ENCODE measurements at places on chromosomes 7 and 10.

GRCh38 chr10:113045147-113046055 lies 95.4 kb downstream of the TCF7L2 start:
- DNase-seq: no peak

DNA sequence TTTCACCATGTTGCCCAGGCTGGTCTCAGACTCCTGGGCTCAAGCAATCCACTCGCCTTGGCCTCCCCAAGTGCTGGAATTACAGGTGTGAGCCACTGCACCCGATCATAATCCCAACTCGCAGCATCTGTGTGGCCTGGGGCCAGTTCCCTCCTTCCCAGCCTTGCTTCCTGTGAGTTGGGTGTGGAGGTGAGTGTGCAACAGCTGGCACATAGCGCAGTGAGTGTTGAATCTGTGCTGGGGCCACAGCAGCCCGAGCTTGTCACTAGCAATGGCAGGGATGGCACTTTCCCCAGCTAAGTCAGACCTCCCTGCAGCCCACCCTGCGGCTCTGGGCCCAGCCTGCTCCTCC lies 12.2 kb downstream of the TMEM184A start:
- DNase-seq: no peak

- no peak for DNase-seq
Measured at GRCh38 chr10:58840840-58841435, 328.3 kb downstream of the BICC1 start.

- DNase-seq: no peak
Measured at GRCh38 chr7:83210479-83210878, 47.8 kb upstream of the PCLO start.

DNA sequence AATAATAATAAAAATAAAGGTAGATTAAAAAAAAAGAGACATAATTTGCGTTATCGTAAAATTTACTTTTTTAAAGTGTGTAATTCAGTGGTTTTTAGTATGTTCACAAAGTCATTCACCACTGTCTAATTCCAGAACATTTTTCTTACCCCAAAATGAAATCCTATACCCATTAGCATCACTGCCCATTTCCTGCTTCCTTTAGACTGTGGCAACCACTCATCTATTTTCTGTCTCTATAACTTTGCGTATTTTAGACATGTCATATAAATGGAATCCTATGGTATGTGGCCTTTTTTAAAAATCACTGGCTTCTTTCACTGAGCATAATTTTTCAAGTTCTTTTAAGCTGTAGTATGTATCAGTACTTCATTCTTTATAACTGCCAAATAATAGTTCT lies 53.6 kb downstream of the KAT6B start:
- DNase-seq: no peak

DNA sequence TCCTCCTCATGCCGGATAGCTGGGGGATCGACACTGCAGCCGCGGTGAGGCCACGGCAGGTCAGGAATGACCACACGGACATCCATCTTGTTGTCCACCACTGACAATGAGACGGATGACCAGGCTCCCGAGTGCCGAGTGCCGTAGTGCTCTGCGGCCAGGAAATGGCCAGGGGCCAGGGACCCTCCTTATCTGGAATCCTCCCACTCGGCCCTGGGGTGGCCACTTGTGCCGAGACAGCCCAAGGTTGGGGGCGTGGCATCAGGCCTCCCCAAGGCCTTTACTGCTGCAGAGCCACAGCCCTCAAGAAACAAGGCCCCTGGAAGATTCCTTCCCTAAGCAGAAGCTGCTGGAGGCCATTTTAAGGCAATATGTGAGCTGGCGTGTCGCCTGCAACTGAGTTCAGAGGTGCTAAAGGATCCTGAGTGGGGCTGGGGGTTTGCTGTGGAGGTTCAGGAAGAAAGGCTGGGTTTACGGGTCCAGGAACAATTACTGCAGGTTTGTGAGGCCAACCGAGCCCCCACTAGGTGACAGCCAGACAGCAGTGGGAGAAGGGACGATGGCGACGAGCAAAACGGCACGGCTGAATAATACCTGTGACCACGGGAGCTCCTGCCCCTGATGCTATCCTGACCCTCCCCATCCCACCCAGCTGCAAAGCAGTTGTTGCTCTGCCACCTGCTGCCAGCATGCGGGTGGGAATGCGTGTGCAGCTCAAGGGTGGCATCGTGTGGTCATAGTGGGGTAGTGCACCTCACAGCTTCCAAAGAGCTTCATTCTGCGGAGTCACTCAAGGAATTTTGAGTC lies 31.6 kb upstream of the LEP start:
- DNase-seq: peak; percentile 40

GRCh38 chr7:139734395-139734794 lies 43.4 kb downstream of the HIPK2 start:
- DNase-seq: no peak

- no peak for DNase-seq
Measured at GRCh38 chr7:97016381-97017191, 8.0 kb downstream of the DLX5 start.

DNA sequence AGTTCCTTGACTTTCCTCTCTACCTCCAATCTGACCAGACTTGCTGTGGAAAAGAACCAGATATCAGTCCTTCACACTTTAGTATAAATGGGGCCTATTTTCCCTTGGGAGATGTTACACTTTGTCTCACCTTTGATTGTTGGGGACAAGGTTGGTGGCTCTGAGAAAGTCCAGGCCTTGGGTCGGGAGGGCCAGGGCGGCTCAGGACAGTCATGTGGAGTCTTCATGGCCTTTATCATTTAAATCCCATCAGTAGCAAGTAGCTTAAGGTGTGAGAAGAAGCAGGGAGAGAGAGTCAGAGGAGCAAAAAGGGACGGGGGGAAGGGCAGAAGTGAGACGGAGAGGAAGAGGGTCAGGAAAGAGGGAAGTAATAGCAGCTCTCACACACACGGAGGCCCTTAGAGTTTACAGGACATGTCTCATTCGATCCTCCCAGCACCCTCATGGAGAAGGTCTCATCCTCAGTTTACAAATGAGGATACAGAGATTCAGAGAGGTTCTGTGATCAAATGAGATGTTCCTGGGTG lies 40.5 kb downstream of the TBATA start:
- DNase-seq: no peak

DNA sequence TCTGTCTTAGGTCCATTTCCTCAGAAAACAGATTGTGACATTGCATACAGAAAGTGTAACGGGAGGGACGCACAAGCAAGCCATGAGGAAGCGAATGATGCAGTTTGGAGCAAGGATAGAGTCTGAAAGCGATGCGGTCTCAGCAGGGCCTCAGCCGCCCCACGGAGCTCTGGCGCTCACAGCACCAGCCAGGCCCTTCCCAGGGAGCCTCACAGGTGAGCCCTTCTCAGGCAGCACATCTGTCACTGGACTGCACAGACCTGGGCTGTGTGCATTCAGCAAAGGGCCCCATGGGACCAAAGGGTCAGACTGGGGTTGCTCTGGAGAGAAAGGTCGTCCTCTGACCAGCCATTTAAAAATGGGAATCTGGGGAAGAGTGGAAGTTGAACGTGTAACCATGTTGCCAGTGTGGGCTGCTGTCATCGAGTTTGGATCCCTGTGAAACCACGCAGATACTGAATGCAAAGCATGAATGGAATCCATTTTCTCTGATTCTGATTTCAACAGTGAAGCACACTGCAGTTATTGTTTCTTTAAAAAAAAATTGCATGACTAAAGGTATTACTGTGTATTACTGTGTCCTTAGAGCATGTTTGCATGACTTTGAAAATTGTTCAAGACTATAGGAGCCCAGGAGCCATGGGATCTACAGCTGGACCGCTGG lies 350.0 kb upstream of the AKR1E2 start:
- DNase-seq: no peak

GRCh38 chr10:104643303-104643663 lies 2.2 kb downstream of the SORCS3 start:
- DNase-seq: no peak

DNA sequence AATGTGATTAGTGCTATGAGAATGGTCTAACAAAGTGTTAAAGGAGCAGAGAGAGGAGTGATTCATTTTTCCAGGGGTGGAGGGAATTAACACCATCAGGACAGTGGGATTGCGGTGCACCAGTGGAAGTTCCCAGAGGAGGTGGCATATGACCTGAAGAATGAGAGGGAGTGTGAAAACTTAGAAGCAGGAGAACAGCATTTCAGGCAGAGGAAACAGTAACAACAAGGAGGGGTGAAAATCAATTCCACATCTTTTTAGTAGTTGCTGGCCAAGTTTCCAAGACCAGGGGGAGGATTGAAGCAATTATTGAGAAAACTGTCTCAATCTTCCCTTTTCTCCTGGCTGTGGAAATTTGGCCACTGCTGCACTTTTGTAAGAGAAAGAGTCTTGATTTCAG lies 23.7 kb upstream of the CCDC172 start:
- no peak for DNase-seq

DNA sequence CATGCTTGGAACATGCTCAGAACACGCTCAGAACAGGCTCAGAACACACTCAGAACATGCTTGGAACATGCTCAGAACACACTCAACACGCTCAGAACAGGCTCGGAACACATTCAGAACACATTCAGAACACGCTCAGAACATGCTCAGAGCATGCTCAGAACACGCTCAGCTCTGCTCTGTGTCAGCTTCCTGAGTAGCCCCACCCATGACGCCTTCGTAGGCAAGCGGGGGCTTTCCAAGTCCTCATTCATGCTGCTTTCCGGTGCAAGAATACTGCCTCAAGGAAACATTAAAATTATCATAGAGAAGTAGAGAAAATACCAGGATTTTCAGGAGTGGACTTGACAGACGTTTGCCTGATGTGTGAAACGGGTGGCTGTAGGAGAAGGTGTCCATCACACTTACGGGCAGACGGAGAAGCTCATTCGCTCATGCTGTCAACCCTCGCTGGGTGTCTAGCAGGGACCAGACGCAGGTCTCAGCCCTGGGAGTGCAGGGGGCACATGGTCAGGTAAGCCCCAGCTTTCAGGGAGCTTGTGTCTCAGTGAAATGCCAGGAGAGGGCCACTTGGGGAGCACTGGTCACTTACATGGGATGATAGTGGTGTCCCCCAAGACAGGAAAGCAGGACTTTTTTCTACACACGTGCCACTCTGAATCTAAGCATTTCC lies 24.7 kb downstream of the EN2 start:
- no peak for DNase-seq

DNA sequence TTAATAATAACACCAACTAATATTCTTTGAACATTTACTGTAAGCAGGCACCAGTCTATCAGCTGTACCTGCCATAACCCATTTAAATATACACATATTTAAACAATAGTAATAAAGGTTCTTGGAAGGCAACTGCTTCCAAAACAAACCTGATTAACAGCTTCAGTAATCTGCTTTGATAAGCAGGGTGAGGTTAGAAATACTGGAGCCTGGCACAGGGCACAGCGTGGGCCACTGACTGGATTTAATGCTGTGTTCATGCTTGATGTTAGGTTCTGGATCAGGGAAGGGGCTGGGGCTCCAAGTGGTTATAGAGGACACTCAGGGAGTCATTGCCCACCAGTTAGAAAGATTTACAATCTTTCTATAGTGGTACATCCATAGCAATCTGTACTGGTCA lies 10.9 kb upstream of the C10orf120 start:
- no peak for DNase-seq

GRCh38 chr10:33136271-33136670 lies 178.2 kb upstream of the ITGB1 start:
- no peak for DNase-seq

- no peak for DNase-seq
Measured at GRCh38 chr7:37229381-37229780, 219.3 kb downstream of the ELMO1 start.

- no peak for DNase-seq
Measured at GRCh38 chr7:109997837-109998236, 1093.1 kb upstream of the LRRN3 start.

DNA sequence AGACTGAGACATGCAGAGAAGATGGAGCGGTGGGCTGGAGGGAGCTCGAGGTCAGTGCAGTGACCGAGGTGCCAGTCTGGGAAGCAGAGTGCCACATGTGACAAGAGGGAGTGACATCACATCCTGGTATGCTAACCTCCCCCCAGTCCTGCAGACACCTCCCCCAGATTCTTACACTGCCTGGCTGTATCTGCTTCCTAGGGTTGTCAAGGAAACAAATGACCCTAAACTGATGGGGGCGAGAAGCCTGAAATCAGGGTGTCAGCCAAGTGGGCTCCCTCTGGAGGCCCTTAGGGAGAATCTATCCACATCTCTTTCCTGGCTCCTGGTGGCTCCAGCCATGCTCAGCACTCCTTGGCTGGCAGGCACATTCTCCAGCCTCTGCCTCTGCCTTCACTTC lies 316.1 kb upstream of the ZMIZ1 start:
- DNase-seq: no peak

GRCh38 chr7:157558061-157558460 lies 221.3 kb downstream of the DNAJB6 start:
- DNase-seq: no peak

DNA sequence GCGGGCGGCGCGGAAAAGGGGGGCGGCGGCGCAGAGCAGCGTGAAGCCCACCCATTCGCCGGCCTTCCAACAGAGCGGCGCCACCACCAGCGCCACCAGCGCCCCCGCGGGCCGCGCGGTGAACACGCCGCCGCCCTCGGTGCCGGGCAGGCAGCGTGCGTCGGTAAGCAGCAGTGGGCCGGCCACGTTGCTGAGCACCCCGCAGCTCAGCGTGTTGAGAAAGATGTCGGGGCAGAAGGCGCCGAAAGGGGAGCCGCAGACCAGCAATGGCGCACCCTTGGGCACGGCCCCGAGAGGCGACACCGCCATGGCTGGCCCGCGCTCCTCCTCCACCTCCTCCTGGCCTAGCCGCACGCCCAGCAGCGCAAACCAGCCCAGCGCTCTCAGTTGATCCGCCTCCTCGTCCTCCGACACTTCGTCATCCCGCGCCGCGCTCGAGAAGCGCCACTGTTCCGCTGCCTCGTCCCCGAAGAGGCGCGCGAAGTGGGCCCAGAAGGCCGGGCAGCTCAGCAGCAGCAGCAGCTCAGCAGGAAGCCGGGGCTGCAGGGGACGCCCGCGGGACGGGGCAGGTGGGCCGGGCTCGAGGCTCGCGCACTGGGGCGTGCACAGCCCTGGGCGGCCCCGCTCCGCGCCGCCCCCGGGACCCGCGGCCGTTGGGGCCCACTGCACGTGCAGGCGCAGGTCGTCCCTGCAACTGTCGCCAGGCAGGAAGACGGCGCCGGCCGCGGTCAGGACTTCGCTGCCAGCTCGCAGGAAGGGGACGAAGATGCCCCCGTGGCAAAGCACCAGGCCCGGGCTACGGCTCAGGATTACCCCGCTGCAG lies 623 bp downstream of the TYSND1 start:
- DNase-seq: peak; percentile 57

GRCh38 chr10:106566873-106567272 lies 597.6 kb downstream of the SORCS1 start:
- no peak for DNase-seq

- DNase-seq: no peak
Measured at GRCh38 chr7:130180571-130181262, 24.5 kb downstream of the TMEM209 start.

GRCh38 chr7:157682064-157682945 lies 345.5 kb downstream of the DNAJB6 start:
- DNase-seq: no peak

- no peak for DNase-seq
Measured at GRCh38 chr7:120740348-120740747, 117.6 kb downstream of the TSPAN12 start.

DNA sequence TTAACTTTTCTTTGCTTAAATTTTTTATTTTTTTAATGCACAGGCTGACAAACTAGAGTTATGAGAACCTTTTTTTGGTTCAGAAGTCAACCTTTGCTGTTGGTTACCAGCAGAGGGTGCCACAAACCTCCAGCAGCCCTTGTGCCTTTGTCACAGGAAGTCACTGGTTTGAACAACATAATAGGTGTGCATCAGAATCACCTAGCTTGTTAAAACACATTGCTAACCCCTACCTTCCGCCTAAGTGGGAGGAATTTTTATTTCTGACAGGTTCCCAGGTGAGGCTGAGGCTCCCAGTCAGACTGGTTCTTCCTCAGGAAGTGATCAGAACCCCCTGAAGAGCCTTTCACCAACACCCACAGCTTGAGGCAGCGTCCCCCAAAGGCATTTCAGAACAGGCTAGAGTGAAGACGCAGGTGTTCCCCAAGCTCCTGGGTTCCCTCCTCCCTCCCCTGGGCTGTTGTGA lies 22.6 kb upstream of the VDAC2 start:
- DNase-seq: peak; percentile 31

Measured in stimulated activated CD4-positive, alpha-beta T cell treated with anti-CD3 and anti-CD28 coated beads, TNF-alpha, amount 100 ng/mL, for 4 hours (primary cell).